ENCODE measurements at places on chromosomes 1 and 21.

DNA sequence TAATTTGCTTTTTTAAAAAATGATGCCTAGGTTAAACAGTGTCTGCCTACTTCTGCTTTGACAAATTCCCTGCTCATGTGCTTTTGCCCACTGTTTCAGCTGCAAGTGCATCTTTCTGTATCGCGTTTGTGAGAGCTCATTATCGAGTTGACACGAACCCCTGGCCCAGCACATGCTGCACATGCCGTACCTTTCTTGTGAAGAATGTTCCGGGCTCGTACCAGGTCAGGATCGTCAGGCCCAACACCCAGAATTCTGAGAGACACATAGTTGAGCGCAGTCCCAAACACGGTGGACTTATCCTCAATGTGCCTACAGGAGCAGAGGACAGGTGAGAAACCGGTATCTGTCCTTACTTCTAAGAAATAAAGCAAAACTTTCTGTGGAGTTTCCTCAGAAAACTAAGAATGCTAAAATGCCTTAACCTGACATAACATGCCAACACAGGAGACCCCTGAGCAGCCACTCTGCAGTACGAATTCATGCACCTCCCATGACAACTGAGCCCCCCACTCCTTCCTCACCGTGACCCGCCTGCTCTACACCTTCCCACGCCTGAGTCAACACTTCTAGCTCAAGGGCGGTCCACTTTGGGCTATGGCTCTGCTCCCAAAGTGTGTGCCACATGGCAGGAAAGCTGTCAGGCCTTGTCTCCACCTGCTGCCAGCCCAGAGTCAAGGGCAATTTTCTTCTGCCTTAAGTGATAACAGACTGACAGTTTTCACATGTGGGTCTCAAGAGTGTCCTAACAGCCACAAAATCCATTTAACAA, 6.7 kb downstream of the LSS start:
- DNase-seq, result no peak

DNA sequence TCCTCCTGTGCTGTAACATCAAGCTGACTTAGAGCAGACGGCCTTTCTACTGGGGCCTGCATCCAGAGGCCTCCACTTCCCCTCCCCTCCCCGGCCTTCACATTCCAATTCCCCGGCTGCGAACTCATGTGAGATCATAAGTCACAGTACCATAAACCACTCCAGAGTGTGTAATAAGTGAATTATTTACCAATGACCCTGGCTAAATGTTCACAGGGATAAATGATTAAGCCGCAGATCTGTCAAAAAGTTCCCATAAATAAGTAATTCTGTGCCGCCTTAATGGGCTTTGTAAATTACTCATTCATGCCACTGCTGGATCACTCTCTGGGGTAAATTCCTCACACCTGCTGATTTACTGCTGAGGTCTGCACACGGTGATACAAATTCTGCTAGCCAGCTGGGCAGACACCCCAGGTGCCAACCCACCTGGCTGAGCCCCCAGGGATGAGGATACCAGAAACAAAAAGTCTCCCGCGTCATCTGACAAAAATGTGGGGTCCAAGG, 27.4 kb upstream of the KIRREL1 start:
- DNase-seq, result no peak

DNA sequence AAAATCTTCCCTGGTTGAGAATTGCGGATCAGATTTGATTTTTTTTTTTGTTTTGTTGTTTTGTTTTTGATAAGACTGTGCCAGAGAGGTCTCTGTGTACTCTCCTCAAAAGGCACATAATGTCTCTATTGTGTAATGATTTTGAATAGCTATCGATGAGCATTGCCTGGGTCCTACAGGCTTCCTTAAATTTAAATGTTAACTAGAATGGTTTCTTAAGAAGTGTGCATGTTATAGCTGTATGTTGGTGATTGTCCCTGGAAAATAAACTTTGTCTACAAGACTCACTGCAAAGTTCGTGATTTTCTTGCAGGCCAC, 121.2 kb downstream of the ITSN1 start:
- DNase-seq, result no peak

- DNase-seq, result no peak
These were observed 123.5 kb downstream of the TIAM1 start for GRCh38 chr21:31220575-31220974.

GRCh38 chr1:116971965-116972673, 29.4 kb upstream of the CD101 start:
- DNase-seq, result peak; percentile 19

DNA sequence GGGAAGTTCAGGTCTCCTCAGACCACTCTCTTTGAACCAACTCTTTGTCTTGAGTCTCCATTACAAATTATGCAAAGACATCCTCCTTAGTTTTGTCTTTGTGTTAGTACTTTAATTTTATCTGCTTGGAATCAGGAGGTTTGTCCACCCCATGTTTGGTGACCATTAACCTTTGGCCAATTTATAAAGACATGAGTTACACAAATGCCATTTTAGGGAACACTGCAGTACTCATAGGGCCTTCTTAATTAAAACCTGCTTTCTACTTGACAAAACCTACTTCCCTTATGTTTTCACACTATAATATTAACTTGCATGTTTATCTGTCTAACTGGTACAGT, 7.9 kb upstream of the CDC73 start:
- no peak for DNase-seq

DNA sequence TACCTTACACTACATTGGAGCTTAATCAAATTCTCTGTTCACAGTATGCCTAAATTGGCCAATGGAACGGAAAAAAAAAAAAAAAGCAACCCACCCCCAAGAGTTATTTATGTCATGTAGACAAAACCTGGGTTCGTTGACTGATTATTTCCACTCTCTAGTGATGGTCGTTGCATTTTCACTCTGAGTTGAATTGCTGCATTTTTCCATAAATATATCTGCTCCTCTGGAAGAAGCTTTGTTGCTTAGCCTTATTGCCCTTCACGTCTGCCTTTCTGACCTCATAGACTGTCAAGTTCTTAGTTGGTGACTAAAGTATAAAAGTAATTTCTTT, 90.2 kb upstream of the RUNX1 start:
- DNase-seq, result no peak

GRCh38 chr1:102098536-102098935, 101.8 kb upstream of the OLFM3 start:
- no peak for DNase-seq

GRCh38 chr1:66043186-66043585, 250.5 kb downstream of the PDE4B start:
- DNase-seq, result no peak

GRCh38 chr21:32545948-32546441, 39.3 kb downstream of the TCP10L start:
- no peak for DNase-seq

DNA sequence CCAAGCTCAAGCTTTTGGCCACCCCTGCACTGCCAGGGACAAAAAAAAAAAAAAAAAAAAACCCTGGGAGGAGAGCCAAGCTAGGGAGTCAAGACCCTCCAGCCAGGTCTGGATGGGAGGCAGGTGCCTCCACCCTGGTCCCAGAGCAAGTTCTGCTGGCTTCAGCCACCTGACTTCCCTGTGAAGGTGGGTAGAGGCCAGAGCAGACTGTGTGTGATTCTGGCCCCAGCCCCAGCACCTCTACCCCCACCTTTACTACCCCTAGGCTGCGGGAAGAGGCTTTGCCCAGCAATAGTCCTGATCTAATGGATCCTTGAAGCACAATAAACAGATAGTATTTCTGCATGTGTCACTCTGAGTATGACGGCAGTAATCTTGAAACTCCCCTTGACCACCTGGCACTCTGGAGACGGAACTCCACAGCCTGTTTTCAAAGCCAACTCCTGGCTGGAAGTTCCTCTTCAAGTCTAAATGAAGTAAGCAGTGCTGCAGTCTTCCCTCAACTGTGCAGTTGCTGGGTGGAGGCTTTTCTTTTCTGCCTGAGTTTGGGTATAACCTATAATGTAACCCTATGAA, 9.8 kb downstream of the PDZK1IP1 start:
- DNase-seq, result no peak

GRCh38 chr1:25647106-25647505, 30.5 kb downstream of the MAN1C1 start:
- no peak for DNase-seq

DNA sequence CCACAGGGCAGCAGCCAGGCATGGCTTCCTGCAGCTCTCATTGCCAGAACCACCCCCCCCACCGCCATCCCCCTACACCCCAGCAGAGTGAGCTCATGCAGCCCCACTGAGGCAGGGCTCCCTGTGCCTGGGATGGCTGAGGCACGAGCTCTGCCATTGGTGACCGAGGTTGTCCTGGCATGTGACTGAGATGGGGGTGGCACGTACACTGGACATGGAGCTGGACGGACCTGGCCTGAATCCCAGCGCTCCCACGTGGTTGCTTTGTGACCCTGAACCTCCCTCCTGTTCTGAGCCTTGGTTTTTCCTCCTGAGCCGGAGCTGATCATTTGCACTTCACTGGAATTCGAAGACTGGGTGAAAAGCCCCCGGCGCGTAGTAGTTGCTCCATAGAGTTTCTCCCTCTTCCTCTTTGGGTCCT, 28.3 kb downstream of the ALPL start:
- DNase-seq, result no peak

GRCh38 chr1:11248169-11248568, 14.2 kb downstream of the MTOR start:
- no peak for DNase-seq

GRCh38 chr1:18191481-18192155, 84.0 kb downstream of the IGSF21 start:
- no peak for DNase-seq

DNA sequence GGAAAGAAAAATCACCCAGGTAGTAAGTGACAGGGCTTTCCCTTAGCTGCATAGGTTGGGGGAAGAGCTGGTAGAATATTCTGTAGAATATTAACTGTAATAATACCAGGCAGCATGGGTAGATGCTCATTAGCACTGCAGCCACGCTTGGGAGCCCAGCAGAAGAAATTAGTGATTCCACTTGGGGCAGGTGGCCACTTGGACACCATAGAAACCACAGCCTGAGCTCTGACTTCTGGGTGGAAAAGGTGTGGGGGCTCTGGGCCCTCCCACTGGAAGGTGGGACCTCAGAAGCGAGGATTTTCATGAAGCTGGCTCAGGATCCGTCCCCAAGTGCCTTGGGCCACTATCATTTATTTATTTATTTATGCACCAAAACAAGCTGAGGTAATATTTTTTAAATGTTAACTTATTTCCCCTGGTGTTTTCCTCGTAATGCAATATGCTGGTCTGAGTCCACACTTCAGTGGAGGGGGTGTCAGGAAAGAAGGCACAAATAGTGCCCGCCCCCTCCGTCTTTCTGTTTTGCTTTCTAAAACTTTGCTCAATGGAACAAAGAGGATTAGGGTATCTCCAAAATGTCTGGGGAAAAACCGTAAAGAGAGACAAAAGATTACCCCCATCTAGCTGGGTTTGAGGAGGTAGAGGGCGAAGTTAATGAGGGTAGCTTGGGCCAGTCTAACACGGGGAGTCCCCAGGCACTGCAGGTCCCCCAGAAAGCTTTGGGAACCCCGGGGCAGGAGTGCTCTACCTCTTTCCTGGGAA, 75.2 kb upstream of the GADD45A start:
- no peak for DNase-seq

- DNase-seq, result no peak
These were observed 17.8 kb upstream of the LRRC47 start for GRCh38 chr1:3814065-3814464.

DNA sequence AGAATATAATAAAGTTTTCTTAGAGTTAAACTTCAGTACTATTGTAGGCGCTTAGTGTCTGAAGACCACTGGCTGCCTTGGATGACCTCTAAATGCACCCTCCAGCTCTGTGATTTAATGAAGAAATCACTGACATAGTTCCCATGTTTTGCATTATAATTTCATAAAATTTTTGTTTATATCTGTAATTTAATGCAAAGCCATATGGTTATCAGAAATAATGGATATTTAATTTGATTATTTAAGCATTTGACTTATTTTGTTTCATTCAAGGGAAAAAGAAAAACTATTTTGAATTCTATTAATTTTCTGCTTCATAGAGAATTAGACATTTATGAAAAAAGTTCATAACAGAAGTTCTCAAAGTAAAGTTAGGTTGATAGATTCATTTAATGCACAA, 18.6 kb downstream of the CRB1 start:
- DNase-seq, result no peak

GRCh38 chr1:187715483-187715882, 886.7 kb downstream of the PLA2G4A start:
- no peak for DNase-seq

GRCh38 chr21:45994086-45994661, 12.6 kb downstream of the COL6A1 start:
- no peak for DNase-seq

GRCh38 chr21:36282568-36283230, 37.3 kb upstream of the MORC3 start:
- DNase-seq, result no peak

DNA sequence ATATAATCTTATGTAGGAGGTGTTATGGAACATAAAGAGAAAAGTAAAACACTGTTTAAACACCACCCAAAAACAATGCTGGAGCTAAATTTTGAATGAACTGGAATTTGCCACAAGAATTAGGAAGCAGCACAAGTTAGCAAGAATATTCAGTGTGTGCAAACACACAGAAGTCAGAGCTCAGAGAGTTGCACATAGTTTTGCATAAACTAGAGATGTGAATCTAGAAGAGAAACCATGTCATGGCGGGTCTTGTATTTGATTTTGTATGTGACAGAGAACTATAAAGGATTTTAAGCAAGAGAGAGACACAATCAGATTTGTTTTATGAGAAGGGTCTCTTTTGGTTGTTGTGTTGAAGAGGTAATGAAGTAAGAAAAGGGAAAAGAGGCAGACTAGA, 38.2 kb downstream of the SELENOF start:
- no peak for DNase-seq

GRCh38 chr1:228456252-228457016, 30.7 kb upstream of the RNF187 start:
- DNase-seq, result no peak

DNA sequence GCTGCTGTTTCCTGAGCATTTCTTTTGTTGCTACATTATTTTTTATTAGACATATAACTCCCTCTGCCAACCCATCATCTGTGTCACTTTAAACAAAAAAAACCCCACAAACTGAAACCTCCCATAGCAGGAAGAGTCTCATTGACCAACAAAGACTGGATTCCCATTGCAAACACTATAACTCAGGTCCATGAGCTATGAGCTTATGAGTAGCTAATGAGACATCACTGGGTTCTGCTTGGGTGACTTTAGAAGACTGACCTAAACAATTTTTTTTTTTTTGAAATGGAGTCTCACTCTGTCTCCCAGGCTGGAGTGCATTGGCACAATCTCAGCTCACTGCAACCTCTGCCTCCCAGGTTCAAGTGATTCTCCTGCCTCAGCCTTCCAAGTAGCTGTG, 212.8 kb downstream of the LTN1 start:
- no peak for DNase-seq

GRCh38 chr1:22105611-22106207, 37.2 kb downstream of the WNT4 start:
- DNase-seq, result peak; percentile 47

DNA sequence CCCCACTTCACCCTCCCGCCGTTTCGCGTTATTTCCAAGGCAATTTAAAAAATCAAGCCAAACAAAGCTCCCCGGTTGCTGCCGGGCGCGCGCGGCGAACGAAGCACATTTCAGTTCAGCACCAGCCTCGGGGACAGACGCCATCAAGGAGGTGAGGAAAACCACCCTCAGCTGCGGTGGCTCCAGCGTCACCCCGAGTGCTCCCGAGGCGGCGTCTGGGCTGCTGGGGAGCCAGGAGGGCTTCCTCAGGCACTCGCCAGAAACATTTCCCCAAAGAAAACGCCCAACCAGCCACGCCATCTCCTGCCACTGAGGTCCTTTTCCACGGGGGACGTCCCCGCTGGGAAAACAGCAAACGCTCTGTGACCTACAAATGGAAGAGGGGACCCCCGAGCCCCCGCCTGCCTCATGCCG, 623 bp downstream of the GNG4 start:
- peak; percentile 47 for DNase-seq
